OCI-LY7 (cell line): ENCODE measurements at places on chromosomes 7 and 10.

- DNase-seq, result no peak
Measured at GRCh38 chr7:2253021-2253420, 11.0 kb downstream of the NUDT1 start.

GRCh38 chr10:71970869-71971268 lies 6.7 kb downstream of the CHST3 start:
- DNase-seq, result no peak

- DNase-seq, result no peak
Measured at GRCh38 chr7:48964074-48964473, 39.7 kb downstream of the CDC14C start.

- no peak for DNase-seq
Measured at GRCh38 chr7:109772161-109772560, 1202.5 kb downstream of the DNAJB9 start.

GRCh38 chr7:158318511-158318913 lies 269.1 kb downstream of the PTPRN2 start:
- DNase-seq, result no peak

- no peak for DNase-seq
Measured at GRCh38 chr7:18974803-18975202, 142.6 kb downstream of the TWIST1 start.

GRCh38 chr10:10510179-10510578 lies 507.5 kb upstream of the CELF2 start:
- DNase-seq, result no peak

DNA sequence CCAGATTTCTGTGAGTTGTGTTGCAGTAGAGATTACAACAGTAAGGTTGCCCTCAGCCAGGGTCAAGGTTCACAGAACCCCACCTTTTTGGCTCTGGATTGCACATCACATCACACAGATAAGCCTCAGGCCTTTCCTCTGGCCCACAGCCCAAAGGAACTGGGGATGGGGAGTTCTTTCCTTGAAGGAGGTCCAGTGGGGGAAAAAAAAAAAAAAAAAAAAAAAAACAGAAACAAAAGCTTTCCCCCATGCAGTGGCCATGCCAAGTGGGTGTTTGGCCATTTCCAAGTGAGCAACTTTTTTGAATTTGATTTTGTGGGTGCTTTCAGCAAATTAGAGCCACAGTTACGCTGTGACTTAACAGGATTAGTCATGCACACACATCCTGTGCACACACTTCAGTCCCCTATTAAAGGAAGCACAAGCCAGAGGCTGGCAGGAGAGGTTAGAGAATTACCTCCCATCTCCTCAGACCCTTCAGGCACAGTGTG lies 79.3 kb upstream of the NANOS1 start:
- no peak for DNase-seq

- no peak for DNase-seq
Measured at GRCh38 chr7:117157241-117158209, 165.3 kb downstream of the WNT2 start.

DNA sequence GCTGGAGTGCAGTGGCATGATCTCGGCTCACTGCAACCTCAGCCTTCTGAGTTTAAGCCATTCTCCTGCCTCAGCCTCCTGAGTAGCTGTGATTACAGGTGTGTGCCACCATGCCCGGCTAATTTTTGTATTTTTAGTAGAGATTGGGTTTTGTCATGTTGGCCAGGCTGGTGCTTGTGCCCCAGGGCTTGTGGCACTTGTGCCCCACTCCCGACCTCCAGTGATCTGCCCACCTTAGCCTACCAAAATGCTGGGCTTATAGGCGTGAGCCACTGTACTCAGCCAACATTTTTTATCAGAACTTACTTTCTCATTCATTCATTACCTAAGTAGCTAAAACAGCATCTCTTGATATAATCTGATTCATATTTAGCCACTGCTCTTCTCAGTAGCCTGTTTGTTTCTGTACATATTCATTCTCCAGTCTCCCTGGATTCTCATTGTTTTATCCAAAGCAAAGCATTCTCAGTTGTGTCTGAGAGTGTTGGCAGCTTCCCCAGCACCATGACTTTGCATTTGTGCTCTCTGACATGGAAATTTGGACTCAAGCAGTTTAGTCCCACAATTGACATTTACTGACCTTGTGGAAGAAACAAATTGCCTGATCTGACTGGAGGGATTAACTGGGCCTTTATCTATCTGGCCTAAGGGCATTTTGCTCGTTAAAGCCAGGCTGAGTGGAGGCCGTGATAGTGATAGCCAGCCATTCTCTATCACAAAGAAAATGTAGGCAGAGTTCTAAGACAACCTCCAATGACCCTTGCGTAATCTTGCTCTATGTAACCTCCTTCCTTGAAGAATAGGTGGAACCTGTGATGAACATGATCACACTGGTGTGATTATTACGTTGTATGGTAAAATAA lies 44.9 kb downstream of the AKR1B15 start:
- DNase-seq, result no peak

GRCh38 chr7:147909431-147910148 lies 681.0 kb upstream of the C7orf33 start:
- no peak for DNase-seq

DNA sequence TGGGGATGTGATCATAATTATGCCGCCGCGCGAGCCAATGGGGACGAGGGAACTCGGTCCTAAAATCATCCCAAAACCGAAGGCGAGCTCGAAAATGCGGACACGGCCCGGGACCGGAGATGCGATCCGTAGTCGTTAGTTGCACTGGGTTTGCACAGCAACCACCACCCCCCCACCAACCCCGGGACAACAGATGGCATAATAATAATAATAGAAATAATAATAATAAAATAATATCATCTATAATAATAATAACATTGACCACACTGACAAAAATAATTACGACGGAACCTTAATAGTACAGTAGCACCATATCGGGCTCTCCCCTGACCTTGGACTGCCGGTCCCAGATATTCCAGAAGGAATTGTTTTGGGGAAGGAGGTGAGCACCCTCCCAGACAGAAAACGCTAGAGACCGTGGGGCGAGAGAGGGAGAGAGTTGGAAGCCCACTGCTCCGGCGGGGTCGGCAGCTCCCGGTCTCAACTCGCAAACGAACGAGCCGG lies 1.1 kb upstream of the EMX2 start:
- DNase-seq, result no peak

GRCh38 chr7:13152755-13153154 lies 465.3 kb downstream of the ARL4A start:
- DNase-seq, result no peak

- DNase-seq, result no peak
Measured at GRCh38 chr10:52959810-52960209, 187.2 kb upstream of the MBL2 start.

GRCh38 chr7:98990356-98990755 lies 112.0 kb downstream of the TRRAP start:
- no peak for DNase-seq
